ENCODE measurements at places on chromosomes 13 and 19.

GRCh38 chr13:85806553-85807175, 7.4 kb upstream of the SLITRK6 start:
- DNase-seq, result no peak

DNA sequence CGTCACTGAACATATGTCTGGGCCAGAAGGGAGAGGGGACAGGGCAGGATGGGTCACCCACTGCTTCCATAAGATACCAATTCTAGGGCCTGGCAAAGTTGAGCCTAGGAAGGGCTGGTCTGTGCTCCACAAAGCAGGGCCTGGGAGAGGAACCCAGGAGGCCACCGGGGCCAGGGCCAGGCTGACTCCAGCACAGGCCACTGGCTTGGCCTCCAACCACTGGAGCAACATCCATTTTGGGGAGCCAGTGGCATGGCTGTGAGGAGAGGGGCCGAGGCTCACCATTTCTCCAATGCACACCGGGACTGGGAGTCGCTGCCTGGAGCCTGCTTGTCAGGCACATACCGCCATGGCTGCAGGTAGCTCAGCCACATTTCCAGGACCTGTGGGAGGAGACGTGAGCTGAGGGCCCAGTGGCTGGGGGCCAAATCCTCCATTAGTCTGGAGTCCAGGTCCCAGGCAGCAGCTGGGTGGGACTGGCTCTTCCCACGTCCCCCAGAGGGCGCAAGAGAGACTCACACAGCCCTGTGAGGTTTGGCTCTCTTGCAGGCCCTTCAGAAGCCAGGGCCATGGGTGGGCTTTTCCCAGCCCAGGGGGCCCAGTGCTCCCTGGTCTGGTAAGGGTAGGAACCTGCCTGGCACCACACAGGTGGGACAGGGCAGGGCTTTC, 27.7 kb downstream of the TUBA3C start:
- DNase-seq, result no peak

GRCh38 chr13:49219647-49220035, 497 bp upstream of the MLNR start:
- no peak for DNase-seq

GRCh38 chr13:28548468-28548867, 53.5 kb upstream of the FLT1 start:
- DNase-seq, result no peak

GRCh38 chr13:59879281-59879680, 284.4 kb downstream of the DIAPH3 start:
- DNase-seq, result no peak

DNA sequence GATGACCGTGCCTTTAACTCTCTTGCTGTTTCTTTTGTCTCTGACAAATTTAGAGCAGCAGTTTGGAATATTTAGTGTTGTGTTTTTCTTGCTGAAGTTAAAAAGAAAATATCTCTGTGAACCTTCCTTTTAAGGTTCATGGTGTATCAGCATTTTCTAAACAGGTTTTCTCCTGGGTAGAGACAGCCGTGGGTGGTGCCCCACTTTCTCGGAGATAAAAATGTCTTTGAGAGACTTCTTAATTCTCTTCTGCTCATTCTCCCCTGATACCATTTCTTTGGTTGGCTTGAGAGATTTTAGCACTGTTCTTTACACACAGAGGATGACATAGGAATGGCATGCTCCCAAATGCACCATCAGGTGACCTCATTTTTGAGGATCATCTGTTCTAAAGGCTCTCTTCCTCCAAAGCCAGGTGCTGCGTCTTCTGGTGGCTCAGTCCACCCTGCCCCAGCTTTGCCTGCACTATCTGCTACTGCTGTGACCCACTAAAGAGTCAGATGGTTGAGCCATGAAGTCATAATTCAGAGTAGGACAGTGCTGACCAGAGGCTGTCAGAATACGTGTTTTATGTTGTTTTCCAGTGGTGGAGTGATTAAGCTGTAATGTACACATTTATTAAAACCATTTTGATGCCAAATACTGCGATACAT, 90.3 kb upstream of the SLC10A2 start:
- no peak for DNase-seq

DNA sequence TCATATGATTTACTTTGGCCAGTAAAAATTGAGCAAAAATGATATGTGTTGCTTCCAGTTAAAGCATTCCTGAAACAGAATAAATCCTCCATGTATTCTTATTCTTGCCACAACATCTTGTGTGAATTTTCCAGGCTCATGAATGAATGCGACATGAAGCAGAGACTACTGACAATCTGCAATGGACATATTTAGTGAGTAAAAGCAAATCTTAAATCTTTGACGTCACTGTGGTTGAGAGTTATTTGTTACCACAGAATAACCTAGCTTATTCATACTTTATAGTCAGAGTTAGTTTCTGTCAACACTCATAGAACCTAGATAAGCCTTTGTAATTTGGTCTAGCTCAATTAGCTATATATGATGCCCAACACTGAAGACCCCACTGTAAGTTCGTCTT, 1443.1 kb downstream of the PCDH9 start:
- no peak for DNase-seq

DNA sequence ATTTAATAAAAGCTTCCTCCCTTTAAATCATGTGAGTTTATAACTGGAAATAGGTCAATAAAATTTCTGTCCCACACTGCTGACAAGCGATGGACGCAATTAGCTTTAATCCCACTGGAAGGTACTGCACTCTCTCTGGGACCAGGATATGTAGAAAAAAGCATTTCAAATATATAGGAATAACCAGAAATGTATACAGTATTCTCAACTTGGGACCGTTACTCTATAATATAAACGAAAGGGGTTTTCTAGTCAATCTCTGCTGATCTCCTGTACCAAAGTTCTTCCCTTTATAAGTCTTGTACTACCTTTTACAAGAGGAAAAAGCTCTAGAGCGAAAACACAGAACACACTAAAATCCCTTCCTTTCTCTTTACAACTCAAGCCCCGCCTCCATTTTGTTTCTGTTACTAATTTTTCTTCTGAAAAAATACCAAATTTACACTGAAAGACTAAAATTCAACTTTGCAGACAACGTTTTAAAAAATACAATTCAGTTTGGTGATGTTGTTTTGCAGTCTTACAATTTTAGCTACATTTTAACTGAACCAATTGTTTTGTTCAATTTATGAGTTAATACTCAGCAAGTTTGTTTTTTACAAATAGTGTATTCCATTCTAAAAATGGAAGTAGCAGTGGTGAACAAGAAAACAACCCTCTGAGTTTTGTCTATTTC, 1.7 kb upstream of the USPL1 start:
- DNase-seq, result no peak

DNA sequence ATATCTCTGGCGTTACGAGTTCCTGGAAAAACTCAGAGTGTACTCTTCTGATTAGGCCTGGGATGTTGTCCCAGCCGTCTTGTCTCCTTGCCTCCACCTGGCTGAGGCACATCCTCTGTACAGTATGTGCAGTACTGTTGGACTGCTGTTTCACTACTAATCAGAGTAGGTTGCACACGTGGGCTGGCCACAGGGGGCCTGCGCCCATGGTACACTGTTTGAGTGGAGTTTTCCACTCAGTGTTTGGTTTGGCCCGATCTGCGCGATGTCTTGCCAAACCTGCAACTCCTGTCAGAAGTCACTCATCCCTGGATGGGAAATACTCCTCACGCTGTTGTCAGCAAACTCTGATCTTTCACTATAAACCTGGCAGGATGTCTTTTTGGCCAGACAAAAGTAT, 189.6 kb upstream of the CSNK1A1L start:
- no peak for DNase-seq

DNA sequence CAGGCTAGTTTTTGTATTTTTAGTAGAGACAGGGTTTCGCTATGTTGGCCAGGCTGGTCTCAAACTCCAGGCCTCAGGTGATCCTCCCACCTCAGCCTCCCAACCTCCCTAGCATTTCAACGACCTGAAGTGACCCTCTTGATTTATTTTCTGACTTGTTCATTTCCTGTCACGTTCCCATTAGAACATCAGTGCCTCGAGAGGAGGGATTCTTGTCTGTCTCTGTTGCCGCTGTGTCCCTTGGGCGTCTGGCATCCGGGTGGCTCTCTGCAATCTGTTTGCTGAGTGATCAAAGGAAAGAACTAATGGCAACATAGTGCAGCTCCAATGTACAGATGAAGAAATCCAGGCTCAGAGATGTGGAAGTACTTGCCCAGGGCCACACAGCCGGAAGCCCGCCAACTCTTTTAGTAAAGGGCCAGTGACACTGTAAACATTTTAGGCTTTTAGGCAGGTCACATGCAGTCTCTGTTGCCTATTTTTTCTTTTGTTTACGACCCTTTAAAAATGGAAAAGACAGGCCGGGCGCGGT, 47.5 kb downstream of the NFIC start:
- no peak for DNase-seq

GRCh38 chr13:30870049-30870884, 35.8 kb upstream of the MEDAG start:
- no peak for DNase-seq

GRCh38 chr13:23377579-23377978, 55.9 kb downstream of the SACS start:
- DNase-seq, result no peak

- peak; percentile 38 for DNase-seq
Observed at GRCh38 chr19:18086590-18087138, at the start of gene IL12RB1. IL12RB1 (minus strand) TSS chr19:18086934; CDS start chr19:18086823, 111 bp downstream.

DNA sequence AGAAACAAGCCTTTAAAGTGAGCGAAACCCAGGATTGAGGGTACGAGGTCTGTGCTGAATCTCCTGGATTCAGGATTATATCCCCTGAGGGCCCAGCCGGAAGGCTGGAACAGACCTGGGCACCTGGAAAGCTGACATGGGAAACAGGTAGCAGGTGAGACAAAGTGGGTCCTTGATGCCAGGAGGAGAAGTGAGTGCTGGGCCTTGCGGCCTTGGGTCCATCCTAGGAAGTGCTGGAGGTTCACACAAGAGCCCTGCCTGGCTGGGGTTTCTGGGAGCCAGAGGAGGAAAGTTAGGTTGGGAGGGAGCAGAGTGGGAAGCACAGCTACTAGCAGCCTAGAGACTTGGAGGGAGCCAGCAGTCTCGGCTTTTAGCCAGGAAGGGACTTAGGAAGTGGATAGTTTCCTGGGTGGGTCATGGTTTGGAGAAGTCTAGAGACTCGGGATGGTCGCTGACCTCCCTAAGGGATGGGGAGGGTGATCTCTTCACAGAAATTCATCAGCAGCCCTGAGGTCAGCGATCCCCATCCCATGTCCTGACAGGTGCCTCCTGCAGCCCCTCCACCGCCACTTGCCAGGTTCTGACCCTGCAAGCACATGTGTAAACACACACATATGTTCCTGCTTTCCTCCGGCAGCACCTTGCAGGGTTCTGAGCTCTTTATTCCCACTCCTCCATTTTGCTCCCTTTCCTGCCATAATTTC, 29.4 kb upstream of the ZNF492 start:
- no peak for DNase-seq

DNA sequence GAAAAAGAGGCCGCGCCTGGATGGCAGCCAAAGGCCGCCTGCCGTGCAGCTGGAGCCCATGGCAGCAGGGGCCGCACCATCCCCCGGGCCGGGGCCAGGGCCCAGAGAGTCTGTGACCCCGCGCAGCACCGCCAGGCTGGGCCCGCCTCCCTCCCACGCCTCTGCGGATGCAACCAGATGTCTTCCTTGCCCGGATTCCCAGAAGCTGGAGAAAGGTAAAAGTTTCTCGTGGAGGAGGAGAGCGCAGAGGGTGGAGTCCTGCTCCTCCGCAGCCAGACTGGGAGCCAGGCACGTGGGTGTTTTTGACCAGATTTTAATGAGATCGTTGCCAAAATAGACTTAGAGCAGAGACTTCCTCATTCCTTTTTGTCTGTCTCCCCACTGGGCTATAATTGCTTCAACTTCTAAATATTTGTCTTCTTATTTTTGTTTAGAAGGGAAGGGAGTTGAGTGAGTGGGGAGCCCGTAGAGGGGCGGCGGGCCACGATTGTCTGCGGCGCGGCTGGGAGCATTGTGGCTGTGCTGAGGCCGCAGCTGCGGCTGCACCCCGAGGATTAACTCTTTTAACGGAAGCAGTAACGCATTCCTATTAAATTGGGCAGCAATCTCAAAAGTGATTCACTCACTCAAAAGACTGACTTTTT, 22.8 kb upstream of the NDUFS7 start:
- DNase-seq, result no peak

- DNase-seq, result no peak
Observed at GRCh38 chr13:30142486-30143211, 164.7 kb downstream of the KATNAL1 start.

DNA sequence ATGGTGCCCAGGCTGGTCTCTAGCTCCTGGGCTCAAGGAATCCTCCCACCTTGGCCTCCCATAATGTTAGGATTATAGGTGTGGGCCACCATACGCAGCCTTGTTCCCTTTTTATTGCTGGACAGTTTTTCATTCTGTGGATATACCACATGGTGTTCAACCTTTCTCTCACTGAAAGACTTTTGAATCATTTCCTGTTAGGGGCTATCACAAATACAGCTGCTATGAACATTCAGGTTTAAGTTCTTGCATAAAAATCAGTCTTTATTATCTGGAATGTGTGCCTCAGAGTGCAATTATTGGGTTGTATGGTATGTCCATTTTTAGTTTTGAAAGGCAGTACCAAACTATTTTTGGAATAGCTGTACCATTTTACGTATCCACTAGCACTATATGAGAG, 647.2 kb downstream of the LIG4 start:
- no peak for DNase-seq

- no peak for DNase-seq
Observed at GRCh38 chr13:77800219-77800618, 102.7 kb downstream of the SLAIN1 start.

DNA sequence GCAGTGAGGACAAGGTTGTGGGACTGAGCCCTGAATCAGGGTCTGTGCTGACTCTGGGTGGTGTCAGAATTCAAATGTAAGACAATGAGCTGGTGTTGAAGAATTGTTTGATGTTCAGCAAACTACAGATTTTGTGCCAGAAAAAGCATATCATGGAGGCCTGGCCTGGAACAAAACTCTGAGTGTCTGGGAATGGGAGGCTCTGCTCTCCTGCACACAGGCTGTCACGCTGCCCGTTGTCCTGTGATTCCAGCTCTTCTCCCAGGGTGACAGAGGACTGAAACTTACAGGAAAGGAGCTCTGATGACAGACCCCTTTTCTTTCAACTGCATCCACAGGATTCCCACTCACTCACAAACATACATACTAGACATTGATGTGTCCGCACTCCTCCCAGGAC, 120.1 kb downstream of the ZNF486 start:
- DNase-seq, result no peak

DNA sequence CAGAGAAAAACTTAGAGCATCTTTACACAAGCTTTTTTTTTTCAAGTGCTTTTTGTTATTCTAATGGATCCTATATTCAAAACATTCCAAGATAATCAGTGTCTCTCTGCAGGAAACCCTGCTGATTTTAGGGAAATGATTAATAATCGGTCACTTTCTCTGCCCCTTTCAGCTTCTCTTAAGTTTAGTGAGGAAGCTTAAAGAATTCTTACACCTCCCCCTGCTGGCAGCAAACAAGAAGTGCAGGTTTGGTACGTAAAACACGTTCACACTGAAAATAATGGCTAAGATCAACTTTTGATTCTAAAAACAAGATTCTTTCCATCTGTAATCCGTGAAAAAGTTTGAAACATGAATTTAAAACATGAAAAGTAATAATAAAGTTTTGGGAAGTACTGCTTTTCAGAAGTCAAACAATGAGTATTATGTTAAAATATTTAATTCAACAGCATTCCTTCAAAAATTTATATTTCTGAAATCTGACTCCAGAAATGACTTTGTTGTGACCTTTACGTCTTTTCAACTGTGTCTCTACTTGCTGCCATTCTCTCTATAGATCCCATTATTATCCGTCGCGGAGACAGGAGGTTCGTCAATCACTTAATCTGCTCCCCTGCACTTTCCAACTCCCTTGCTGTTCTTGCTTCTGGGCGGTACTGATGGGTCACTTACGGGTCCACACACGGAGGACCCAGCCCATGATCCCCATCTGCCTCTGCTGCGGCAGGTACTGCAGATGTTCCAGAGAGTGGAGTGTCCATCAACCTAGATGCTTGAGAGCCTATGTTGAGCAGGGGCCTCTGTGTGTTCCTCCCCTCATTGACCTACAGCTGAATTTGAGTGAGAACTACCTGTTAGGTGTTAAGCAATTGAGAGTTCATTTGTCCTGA, 203.1 kb upstream of the EDNRB start:
- no peak for DNase-seq
